ENCODE measurements at places on chromosomes 7 and 10. TPM values are rescaled to one million over a fixed set of nuclear protein-coding genes. Genes with fewer than 3 reads are reported as not detected.

DNA sequence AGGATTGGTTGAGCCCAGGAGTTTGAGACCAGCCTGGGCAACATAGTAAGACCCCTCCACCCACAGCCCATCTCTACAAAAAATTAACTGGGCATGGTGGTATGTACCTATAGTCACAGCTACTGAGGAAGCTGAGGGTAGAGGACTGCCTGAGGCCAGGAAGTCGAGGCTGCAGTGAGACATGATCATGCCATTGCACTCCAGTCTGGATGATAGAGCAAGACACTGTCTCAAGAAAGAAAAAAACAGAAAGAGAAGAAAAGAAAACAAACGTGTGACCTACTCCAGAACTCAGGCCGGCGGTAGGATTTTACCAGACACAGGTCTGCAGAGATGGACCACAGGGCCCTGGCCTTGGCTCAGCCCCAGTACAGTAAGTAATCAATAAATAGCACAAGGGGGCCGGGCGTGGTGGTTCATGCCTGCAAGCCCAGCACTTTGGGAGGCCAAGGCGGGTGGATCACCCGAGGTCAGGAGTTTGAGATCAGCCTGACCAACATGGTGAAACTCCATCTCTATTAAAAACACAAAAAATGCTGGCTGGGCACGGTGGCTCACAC is 35.4 kb upstream of the TNRC18 start:
- DNase-seq: no peak
- H3K27ac ChIP-seq: peak overlapping the region; percentile 16
- no peak overlapping the region for H3K4me3 ChIP-seq
- no peaks in the 10 kb centered on the region for H3K36me3 ChIP-seq
- no peaks in the 10 kb centered on the region for H3K27me3 ChIP-seq

- no peak overlapping the region for H3K4me3 ChIP-seq
- no peaks in the 10 kb centered on the region for H3K36me3 ChIP-seq
- no peak overlapping the region for H3K27ac ChIP-seq
- no peaks in the 10 kb centered on the region for H3K27me3 ChIP-seq
Measured at GRCh38 chr7:16026253-16027020, 340.0 kb upstream of the MEOX2 start.

- no peaks in the 10 kb centered on the region for H3K36me3 ChIP-seq
- no peaks in the 10 kb centered on the region for H3K4me1 ChIP-seq
- no peak overlapping the region for H3K4me3 ChIP-seq
- no peak for DNase-seq
- H3K27me3 ChIP-seq: no peaks in the 10 kb centered on the region
Measured at GRCh38 chr7:101094791-101095375, 9.6 kb downstream of the TRIM56 start.

- H3K4me3 ChIP-seq: no peak overlapping the region
- no peak overlapping the region for H3K27ac ChIP-seq
- H3K27me3 ChIP-seq: no peaks in the 10 kb centered on the region
- no peaks in the 10 kb centered on the region for H3K36me3 ChIP-seq
Measured at GRCh38 chr10:28113202-28113601, 114.3 kb upstream of the ODAD2 start.

- no peak for DNase-seq
- no peaks in the 10 kb centered on the region for H3K4me1 ChIP-seq
- H3K36me3 ChIP-seq: no peaks in the 10 kb centered on the region
- no peak overlapping the region for H3K4me3 ChIP-seq
Measured at GRCh38 chr10:45075826-45076380, 75.2 kb downstream of the ZNF22 start.

GRCh38 chr7:94843553-94843952 is 63.8 kb upstream of the PPP1R9A start:
- H3K4me1 ChIP-seq: no peaks in the 10 kb centered on the region
- H3K27ac ChIP-seq: no peak overlapping the region
- no peak overlapping the region for H3K4me3 ChIP-seq
- no peak for DNase-seq
- H3K27me3 ChIP-seq: no peaks in the 10 kb centered on the region
- no peaks in the 10 kb centered on the region for H3K36me3 ChIP-seq

- H3K4me3 ChIP-seq: no peak overlapping the region
- no peaks in the 10 kb centered on the region for H3K36me3 ChIP-seq
- no peaks in the 10 kb centered on the region for H3K27me3 ChIP-seq
- H3K4me1 ChIP-seq: no peaks in the 10 kb centered on the region
- no peak for DNase-seq
Measured at GRCh38 chr7:116041615-116042014, 11.1 kb upstream of the TFEC start.

- no peaks in the 10 kb centered on the region for H3K36me3 ChIP-seq
- peaks cover 44% of the 10 kb centered on the region for H3K4me1 ChIP-seq
- no peaks in the 10 kb centered on the region for H3K27me3 ChIP-seq
- DNase-seq: peak; percentile 11
- no peak overlapping the region for H3K4me3 ChIP-seq
Measured at GRCh38 chr10:436911-437665, 252.4 kb downstream of the DIP2C start.

The SLC29A3 gene
- 8.2 TPM for total RNA-seq

All from CD8-positive, alpha-beta memory T cell (primary cell).